ENCODE measurements at places on chromosomes 7 and 10. TPM values are rescaled to one million over a fixed set of nuclear protein-coding genes. Genes with fewer than 3 reads are reported as not detected.
A peak's percentile ranks its signal among the peaks of the same experiment; 100 is the strongest.

The ITGA8 gene
- 113 TPM for total RNA-seq

The NRG3 gene
- under 0.01 TPM for total RNA-seq

The NPSR1 gene
- not detected for total RNA-seq

The SLC29A3 gene
- total RNA-seq = 4.2 TPM

GRCh38 chr7:137032436-137032835 is 164.0 kb downstream of the CHRM2 start:
- no peaks in the 10 kb centered on the region for H3K36me3 ChIP-seq
- H3K4me1 ChIP-seq = no peaks in the 10 kb centered on the region
- H3K4me3 ChIP-seq = no peak overlapping the region
- no peak overlapping the region for H3K27ac ChIP-seq

- peaks cover 18% of the 10 kb centered on the region for H3K4me1 ChIP-seq
- no peak for DNase-seq
- H3K4me3 ChIP-seq = no peak overlapping the region
These were observed 10.1 kb upstream of the TMEM26 start for GRCh38 chr10:61463035-61463909.

DNA sequence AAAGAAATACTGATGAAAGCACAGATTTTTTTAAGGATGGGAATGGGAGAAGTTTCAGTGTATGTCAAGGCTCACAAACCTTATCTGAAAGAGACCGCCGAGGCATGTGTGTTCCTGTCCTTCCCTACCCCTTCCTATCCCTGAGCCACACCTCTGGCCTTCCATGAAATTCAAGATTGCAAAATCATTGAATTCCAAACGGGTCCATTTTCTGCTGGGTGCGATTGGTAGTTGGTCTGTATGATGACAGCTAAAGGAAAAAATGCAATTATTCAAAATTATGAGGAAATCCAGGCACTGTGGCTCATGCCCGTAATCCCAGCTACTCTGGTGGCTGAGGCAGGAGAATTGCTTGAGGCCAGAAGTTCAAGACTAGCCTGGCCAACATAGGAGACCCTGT is 170.1 kb downstream of the ARHGAP12 start:
- no peak for DNase-seq
- H3K27ac ChIP-seq = peak overlapping the region; percentile 97
- H3K4me3 ChIP-seq = no peak overlapping the region
- no peaks in the 10 kb centered on the region for H3K27me3 ChIP-seq
- H3K36me3 ChIP-seq = no peaks in the 10 kb centered on the region

DNA sequence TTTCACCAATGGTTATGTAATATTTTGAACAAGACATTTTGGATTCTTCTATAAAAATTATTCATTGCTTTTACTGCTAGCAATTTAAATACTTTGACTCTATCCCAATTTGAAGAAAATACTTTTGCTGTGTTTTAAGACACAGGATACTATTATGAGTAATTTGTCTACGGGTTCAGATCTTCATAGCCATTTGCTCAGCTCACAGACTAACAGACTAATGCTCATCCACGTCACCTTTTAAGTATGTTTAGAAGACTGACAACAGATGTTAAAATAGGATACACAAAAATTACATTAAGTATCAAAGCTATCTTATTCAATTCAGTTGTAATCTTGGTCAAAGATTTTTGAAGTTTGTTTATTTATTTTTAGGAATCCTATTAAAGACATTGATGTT is 251.3 kb upstream of the CHRM2 start:
- H3K27ac ChIP-seq = no peak overlapping the region
- H3K36me3 ChIP-seq = no peaks in the 10 kb centered on the region
- no peak overlapping the region for H3K4me3 ChIP-seq
- no peaks in the 10 kb centered on the region for H3K4me1 ChIP-seq

DNA sequence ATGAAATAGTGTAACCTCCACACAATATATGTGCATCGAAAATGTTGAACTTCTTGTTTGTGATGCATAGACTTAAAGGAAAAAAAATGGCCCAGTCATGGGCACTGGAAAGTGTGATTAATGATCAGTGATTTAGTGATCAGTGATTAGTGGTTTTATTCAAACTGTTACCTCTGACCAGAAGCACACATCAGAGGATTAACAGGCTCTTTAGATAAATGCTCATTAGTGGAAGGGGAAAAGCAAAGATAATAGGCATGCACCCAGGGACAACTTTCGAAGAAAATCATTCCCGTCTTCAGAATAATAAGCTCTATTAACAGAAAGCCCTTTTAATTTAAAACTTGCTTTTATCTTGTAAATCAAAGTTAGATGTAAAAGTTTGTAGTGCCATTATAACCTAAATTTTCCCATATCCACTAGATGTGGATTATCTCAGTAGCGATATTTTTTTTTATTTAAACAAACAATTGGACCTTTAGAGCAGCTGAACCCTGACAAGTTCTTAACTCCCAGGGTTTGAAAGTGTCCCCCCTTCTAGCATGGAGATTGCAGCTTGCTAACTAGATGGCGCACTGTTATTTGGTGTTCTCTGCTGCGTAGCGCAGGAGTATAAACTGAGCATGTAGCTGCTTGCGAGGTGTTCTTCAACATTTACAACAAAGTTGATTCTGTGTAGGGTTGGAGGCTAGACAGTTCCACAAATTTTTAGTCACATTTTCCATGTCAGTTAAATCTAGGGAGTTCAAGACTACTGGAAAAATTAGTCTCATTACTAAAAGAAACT is at the start of gene CREB5:
CREB5 (plus strand) TSS at position 643 of the 787 bp plus-strand sequence. CDS start 397 bp downstream, outside the sequence.
- H3K27me3 ChIP-seq = no peaks in the 10 kb centered on the region
- H3K36me3 ChIP-seq = no peaks in the 10 kb centered on the region

GRCh38 chr7:104943502-104944343 is 70.3 kb upstream of the KMT2E start:
- peak overlapping the region; percentile 85 for H3K27ac ChIP-seq
- no peaks in the 10 kb centered on the region for H3K36me3 ChIP-seq
- no peak for DNase-seq

DNA sequence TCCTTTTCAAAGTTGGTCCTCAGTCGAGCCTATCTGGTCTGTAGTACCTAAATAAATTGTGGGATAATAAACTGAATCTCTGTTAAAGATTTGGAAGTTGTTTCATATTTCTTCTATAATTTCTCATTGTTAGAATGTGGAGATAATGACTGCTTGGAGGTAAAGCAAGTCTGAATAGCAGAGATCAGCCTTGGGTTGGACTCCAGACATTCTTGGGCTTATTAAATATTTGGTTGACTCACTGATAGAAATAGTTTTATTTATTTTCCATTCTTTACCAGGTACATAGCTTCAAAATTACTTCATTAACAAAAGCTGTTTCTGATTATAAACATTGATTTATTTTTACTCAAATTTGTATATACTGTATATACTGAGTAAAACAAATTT is 34.3 kb downstream of the TPST1 start:
- H3K27me3 ChIP-seq = no peaks in the 10 kb centered on the region
- peaks cover 7% of the 10 kb centered on the region for H3K36me3 ChIP-seq
- H3K4me1 ChIP-seq = peaks cover 8% of the 10 kb centered on the region
- no peak overlapping the region for H3K27ac ChIP-seq

- no peak for DNase-seq
- H3K36me3 ChIP-seq = no peaks in the 10 kb centered on the region
- H3K27ac ChIP-seq = no peak overlapping the region
- no peaks in the 10 kb centered on the region for H3K27me3 ChIP-seq
- H3K4me3 ChIP-seq = peak overlapping the region; percentile 49
- peaks cover 6% of the 10 kb centered on the region for H3K4me1 ChIP-seq
These were observed 13.7 kb upstream of the WAPL start for GRCh38 chr10:86535132-86535882.

- DNase-seq = no peak
- peaks cover 30% of the 10 kb centered on the region for H3K4me1 ChIP-seq
- no peak overlapping the region for H3K4me3 ChIP-seq
- H3K27ac ChIP-seq = no peak overlapping the region
- no peaks in the 10 kb centered on the region for H3K27me3 ChIP-seq
- H3K36me3 ChIP-seq = no peaks in the 10 kb centered on the region
These were observed 805.1 kb downstream of the TNS3 start for GRCh38 chr7:46776790-46777189.

GRCh38 chr10:34049887-34050286 is 715.4 kb upstream of the NRP1 start:
- no peak overlapping the region for H3K4me3 ChIP-seq
- DNase-seq = no peak
- no peak overlapping the region for H3K27ac ChIP-seq
- no peaks in the 10 kb centered on the region for H3K27me3 ChIP-seq
- no peaks in the 10 kb centered on the region for H3K4me1 ChIP-seq

- no peak overlapping the region for H3K4me3 ChIP-seq
- H3K27me3 ChIP-seq = no peaks in the 10 kb centered on the region
- H3K4me1 ChIP-seq = peaks cover 15% of the 10 kb centered on the region
- no peak overlapping the region for H3K27ac ChIP-seq
- DNase-seq = no peak
These were observed 82.4 kb downstream of the PHYHIPL start for GRCh38 chr10:59258890-59259289.

- no peaks in the 10 kb centered on the region for H3K36me3 ChIP-seq
- peak overlapping the region; percentile 77 for H3K27ac ChIP-seq
- peaks cover 19% of the 10 kb centered on the region for H3K4me1 ChIP-seq
- DNase-seq = no peak
- no peaks in the 10 kb centered on the region for H3K27me3 ChIP-seq
These were observed 1.9 kb downstream of the LRRC20 start for GRCh38 chr10:70380350-70381135.

GRCh38 chr10:63106111-63106755 is 26.9 kb upstream of the NRBF2 start:
- no peak for DNase-seq
- H3K27ac ChIP-seq = peak overlapping the region; percentile 52
- H3K4me1 ChIP-seq = no peaks in the 10 kb centered on the region
- H3K27me3 ChIP-seq = no peaks in the 10 kb centered on the region

GRCh38 chr10:50367732-50368131 is 116.4 kb upstream of the ASAH2 start:
- DNase-seq = no peak
- H3K4me1 ChIP-seq = no peaks in the 10 kb centered on the region
- H3K27me3 ChIP-seq = no peaks in the 10 kb centered on the region
- H3K4me3 ChIP-seq = no peak overlapping the region

DNA sequence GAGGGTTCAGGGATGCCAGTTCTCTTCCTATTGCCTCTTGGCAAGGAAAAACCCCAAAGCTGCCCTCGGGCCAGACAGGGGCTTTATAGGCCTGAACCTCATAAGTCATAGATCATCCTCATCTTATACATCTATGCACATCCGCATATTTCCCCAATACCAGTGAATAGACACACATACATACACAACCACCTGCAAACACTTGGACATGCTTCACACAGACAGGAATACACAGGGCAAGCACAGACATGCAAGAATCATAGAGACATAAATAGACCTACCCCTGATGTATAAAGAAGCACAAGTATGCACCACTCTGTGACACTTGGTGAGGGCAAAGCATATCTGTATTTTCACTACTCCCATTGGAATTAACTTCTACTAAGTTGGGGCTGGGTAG is 30.7 kb downstream of the MBL2 start:
- H3K36me3 ChIP-seq = no peaks in the 10 kb centered on the region
- H3K4me1 ChIP-seq = no peaks in the 10 kb centered on the region
- H3K4me3 ChIP-seq = no peak overlapping the region
- peak; percentile 74 for DNase-seq

DNA sequence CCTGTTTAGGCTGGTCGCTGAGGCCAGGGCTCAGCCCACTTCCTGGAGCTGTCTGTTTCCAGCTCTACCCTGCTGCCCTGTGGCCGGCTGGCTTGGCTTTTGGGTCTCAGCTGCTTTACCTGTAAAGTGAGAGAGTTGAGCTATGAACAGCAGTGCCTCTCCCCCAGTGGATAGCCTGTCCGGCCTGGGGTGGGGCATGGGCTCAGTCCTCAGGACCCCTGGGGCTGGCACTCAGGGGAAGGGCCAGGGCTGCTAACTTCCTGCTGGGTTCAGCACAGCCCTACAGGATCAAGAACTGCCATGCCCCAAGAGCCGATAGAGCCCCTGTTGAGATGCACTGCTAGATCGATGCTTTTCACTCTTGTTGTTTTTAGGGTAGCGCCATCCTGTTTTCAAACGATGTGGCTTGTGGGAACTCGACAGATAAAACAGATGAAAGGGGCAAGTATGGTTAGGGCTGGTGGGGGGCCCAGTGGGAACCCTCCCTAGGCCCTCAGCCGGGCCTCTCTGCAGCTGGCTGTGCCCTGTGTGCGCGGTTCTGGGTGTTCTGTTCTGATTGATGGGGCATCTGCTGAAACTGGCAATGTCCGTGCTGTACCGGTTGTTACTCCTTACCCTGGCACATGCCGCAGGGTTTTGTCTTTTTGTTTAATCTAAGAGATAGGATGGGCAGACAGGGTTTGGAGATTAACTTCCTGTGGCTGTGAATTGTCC is 10.0 kb upstream of the SFRP5 start:
- no peak overlapping the region for H3K4me3 ChIP-seq
- H3K27me3 ChIP-seq = peaks cover 4% of the 10 kb centered on the region
- no peak overlapping the region for H3K27ac ChIP-seq
- DNase-seq = no peak
- H3K36me3 ChIP-seq = no peaks in the 10 kb centered on the region

DNA sequence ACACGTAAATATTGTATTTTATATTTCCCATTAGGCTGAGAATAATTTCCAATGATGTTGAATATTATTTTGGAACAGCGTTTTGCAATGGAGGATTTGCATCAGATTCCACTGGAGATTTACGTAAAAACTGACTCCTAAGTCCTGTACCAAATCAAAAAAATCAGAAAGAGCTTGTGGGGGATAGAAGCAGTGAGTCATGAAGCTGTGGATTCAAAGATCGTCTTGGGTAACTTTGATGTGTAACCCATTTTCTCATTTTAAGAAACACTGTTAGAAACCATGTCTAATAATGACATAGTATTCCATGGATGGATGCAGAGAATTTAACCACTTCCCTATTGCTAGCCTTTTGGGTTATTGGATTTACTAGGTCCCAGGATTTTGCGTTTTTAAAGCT is 158.6 kb downstream of the INHBA start:
- H3K4me1 ChIP-seq = peaks cover 2% of the 10 kb centered on the region
- DNase-seq = no peak
- no peaks in the 10 kb centered on the region for H3K27me3 ChIP-seq

DNA sequence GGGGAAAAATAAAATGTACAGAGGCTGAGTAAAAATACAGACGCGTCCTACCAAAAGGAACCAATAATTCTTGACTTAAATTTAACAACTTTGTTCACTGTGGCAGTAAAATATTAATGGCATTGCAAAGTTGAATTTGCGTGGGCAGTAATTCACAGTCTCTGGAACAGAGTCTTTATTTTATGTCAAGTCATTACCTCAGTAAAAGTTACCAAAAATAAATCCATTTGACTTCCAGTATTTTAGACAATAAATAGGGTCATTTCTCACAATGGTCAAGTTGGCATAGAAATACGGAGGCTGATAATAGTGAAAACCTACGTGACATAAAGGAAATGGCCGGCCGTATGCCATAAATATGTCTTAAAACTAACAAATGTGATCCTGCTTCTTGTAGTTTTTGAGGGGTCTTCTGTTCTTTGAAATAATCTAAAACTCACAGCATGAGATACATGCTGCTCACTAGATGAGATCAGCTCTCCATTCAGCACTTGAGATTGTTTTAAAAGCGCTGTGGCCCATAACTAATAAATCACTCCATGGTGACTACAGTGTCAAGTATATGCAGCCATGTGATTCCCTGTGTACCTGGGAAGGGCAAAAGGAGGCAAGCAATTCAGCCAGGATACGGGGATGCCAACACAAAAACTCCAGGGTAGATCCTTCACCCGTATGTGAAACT is 75.3 kb downstream of the DOCK4 start:
- peaks cover 33% of the 10 kb centered on the region for H3K4me1 ChIP-seq
- H3K27me3 ChIP-seq = no peaks in the 10 kb centered on the region
- H3K36me3 ChIP-seq = no peaks in the 10 kb centered on the region
- peak overlapping the region; percentile 12 for H3K27ac ChIP-seq
- DNase-seq = no peak
